Esophagus squamous epithelium (tissue), 5 donors: ENCODE measurements at places on chromosomes 13 and 19.

DNA sequence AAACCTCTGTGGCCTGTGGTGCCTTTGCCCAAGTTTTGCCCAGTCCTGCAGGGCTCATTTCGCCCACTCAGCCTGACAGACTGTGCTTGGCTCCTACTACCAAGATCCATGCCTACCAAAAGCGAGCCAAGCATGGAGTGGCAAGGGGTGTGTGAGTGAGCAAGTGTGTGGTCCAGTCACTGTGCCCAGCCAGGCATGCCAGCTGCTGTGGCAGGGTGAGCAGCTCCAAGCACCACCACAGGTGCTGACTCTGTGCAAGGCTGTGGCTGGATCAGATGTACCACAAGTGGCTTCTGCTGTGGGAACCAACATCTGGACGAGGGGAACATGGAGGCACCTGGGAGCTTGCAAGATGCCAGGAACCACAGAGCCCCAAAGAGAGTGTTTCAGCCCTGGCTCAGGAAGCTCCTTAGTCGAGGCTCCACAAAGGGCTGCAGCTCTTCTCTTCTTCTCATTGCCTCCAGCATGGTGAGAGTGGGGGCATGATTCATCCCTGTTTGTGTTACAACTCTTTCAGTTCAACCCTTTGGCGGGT, 1564.2 kb upstream of the MIR17HG start:
- no peaks in the 10 kb centered on the region for H3K27me3 ChIP-seq
- no peak overlapping the region for H3K27ac ChIP-seq
- H3K36me3 ChIP-seq: no peaks in the 10 kb centered on the region
- no peaks in the 10 kb centered on the region for H3K4me1 ChIP-seq

GRCh38 chr13:114116734-114117133, 15.7 kb downstream of the RASA3 start:
- no peaks in the 10 kb centered on the region for H3K27me3 ChIP-seq
- no peak for DNase-seq
- H3K4me1 ChIP-seq: peaks cover 65% of the 10 kb centered on the region
- no peaks in the 10 kb centered on the region for H3K36me3 ChIP-seq
- no peak overlapping the region for H3K27ac ChIP-seq

DNA sequence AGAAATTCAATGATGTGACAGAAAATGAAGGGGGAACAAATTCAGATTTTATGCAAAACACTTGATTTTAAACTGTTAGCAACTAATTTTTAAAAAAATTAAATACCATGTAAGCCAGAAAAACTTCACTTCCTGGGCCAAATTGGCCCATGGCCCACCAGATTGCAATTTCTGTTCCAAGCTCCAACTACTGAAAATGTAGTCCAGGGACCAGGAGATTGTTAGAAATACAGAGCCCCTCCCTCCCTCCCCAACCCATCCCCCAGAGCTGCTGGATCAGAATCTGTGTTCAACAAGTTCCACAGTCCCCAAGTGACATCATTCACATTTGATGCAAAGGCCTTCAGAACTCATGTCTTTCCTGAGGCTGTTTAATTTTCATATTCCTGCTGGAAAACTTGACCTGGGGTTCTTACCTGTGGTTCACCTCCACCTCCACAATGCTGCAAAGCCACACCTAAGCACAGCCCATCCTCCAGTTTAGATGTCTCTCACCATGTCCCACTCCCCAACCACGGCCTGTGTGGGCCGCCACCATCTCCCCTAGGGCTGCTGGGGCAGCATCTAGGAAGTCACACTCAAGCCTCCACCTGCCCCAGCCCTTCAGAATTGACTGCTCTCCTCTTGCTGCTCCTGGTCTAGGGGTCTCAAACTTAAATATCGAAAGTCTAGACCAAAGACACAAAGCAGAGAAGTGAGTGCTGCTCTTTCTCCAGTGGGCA, 482.0 kb downstream of the UQCRFS1 start:
- no peak for DNase-seq
- peaks cover 12% of the 10 kb centered on the region for H3K4me1 ChIP-seq
- H3K36me3 ChIP-seq: no peaks in the 10 kb centered on the region
- H3K27ac ChIP-seq: no peak overlapping the region

DNA sequence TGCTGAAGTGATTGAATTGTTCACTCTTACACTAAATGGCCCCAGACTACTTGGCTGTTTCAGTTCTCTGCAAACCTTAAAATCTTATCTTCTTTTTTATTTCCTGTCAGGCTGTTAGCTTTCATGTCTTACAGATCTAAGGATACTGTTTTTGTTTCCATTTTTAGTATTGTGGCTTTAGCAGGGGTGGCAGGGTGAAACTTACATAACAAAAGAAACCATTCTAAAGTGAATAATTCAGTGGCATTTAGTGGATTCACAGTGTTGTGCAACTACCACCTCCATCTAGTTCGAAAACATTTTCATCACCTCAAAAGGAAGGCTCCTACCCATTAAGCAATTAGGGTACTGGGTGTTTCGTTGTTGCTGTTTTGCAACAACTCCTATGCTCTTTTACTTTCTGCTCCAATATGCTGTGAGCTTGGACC, 19.8 kb downstream of the TMEM272 start:
- H3K36me3 ChIP-seq: no peaks in the 10 kb centered on the region
- peak overlapping the region; percentile 47 for H3K27ac ChIP-seq
- no peak overlapping the region for H3K4me3 ChIP-seq
- DNase-seq: no peak

- H3K36me3 ChIP-seq: no peaks in the 10 kb centered on the region
- no peaks in the 10 kb centered on the region for H3K27me3 ChIP-seq
- DNase-seq: no peak
- no peak overlapping the region for H3K27ac ChIP-seq
- H3K4me3 ChIP-seq: no peak overlapping the region
Measured at GRCh38 chr19:47464675-47465419, 6.8 kb downstream of the SLC8A2 start.

GRCh38 chr19:37655689-37656371, 565 bp upstream of the ZFP30 start:
- peak overlapping the region; percentile 98 for H3K27ac ChIP-seq
- H3K36me3 ChIP-seq: peaks cover 8% of the 10 kb centered on the region
- no peaks in the 10 kb centered on the region for H3K27me3 ChIP-seq
- DNase-seq: peak; percentile 1

GRCh38 chr13:70568571-70568970, 460.3 kb upstream of the KLHL1 start:
- H3K4me1 ChIP-seq: no peaks in the 10 kb centered on the region
- no peak overlapping the region for H3K27ac ChIP-seq
- no peaks in the 10 kb centered on the region for H3K27me3 ChIP-seq
- no peak overlapping the region for H3K4me3 ChIP-seq

DNA sequence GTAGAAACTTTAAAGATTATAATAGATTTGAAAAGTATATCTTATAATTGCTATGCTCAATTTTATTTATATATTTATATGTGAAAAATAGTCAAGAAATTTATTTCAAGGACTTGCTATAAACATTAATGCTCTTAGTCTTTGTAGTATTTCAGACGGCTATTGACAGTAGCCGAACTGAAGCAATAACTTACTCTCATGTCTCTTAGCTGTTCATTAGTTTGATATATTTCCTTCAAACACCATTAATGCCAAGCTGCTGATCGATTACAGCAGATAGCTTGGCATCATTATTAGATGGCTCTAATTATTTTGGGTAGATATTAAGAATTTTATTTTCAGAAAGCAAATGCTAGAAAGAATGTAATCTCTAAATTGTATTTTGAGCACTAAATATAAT, 1151.5 kb upstream of the SPRY2 start:
- no peaks in the 10 kb centered on the region for H3K36me3 ChIP-seq
- H3K4me3 ChIP-seq: no peak overlapping the region
- H3K27me3 ChIP-seq: no peaks in the 10 kb centered on the region
- no peak for DNase-seq
- H3K4me1 ChIP-seq: no peaks in the 10 kb centered on the region
